ENCODE measurements at places on chromosomes 4 and X. TPM values are rescaled to one million over a fixed set of nuclear protein-coding genes. Genes with fewer than 3 reads are reported as not detected.

Gene BEX5
- total RNA-seq: not detected

Gene RASGEF1B
- total RNA-seq: 0.13 TPM

Gene XPNPEP2
- not detected for total RNA-seq

Gene OPN1MW3
- not detected for total RNA-seq

Gene GYPB
- not detected for total RNA-seq

Gene SRP72
- 138 TPM for total RNA-seq

Gene TCEAL8
- 90.4 TPM for total RNA-seq

Gene DCAF12L1
- 2.2 TPM for total RNA-seq

Gene IL15
- 1.9 TPM for total RNA-seq

Gene SGCB
- total RNA-seq: 42.7 TPM

Gene TADA2B
- total RNA-seq: 10.8 TPM

Gene IL13RA1
- total RNA-seq: 57.3 TPM

Gene ADAMTS3
- 4.7 TPM for total RNA-seq

Gene USP17L17
- total RNA-seq: not detected

Gene POF1B
- total RNA-seq: 0.43 TPM

Gene DGKK
- total RNA-seq: not detected

Gene SUPT20HL2
- total RNA-seq: not detected

Gene DDX53
- total RNA-seq: not detected

Gene SSX7
- not detected for total RNA-seq

Gene HSFX2
- 0.13 TPM for total RNA-seq

Gene NKX1-1
- total RNA-seq: not detected

Gene KIAA1210
- not detected for total RNA-seq

Gene L1CAM
- total RNA-seq: 0.27 TPM

Gene TEC
- total RNA-seq: 0.27 TPM

Gene HEPH
- total RNA-seq: 1.8 TPM

Gene C4orf36
- 0.50 TPM for total RNA-seq

Gene HAND2
- total RNA-seq: 13.7 TPM

Gene RTL3
- not detected for total RNA-seq

Gene SNX25
- 39.0 TPM for total RNA-seq

Gene SULT1B1
- total RNA-seq: 150 TPM

Gene NHS
- total RNA-seq: 0.13 TPM

Gene NSG1
- total RNA-seq: 30.6 TPM

Gene EREG
- total RNA-seq: not detected

Gene POLN
- total RNA-seq: 5.6 TPM

Gene SPANXN4
- not detected for total RNA-seq

Gene SSX1
- not detected for total RNA-seq

Gene AMBN
- total RNA-seq: not detected

Gene SPIN4
- total RNA-seq: 8.3 TPM

Gene ZNF157
- total RNA-seq: under 0.01 TPM

Gene LDOC1
- total RNA-seq: 8.5 TPM

Gene CTBP1
- 179 TPM for total RNA-seq

Gene NHSL2
- 38.0 TPM for total RNA-seq

Gene PAGE2
- not detected for total RNA-seq

Gene HTN3
- not detected for total RNA-seq

Gene ANK2
- total RNA-seq: 1.7 TPM

Gene BMX
- 157 TPM for total RNA-seq

Gene ETDA
- not detected for total RNA-seq

Gene ETNPPL
- 0.27 TPM for total RNA-seq

Gene ARR3
- total RNA-seq: not detected

Gene TMEM144
- 14.9 TPM for total RNA-seq

Gene TCEANC
- total RNA-seq: 1.4 TPM

Gene HS6ST2
- total RNA-seq: not detected

Gene CLGN
- total RNA-seq: 0.13 TPM

Gene F8A2
- not detected for total RNA-seq

Gene UGT2B7
- not detected for total RNA-seq

Gene CNOT6L
- 59.4 TPM for total RNA-seq

All from thoracic aorta endothelial cell (primary cell).